Stimulated activated CD4-positive, alpha-beta T cell treated with anti-CD3 and anti-CD28 coated beads, TNF-alpha, amount 100 ng/mL, for 48 hours (primary cell): ENCODE measurements at places on chromosomes 1 and 21.
A peak's percentile ranks its signal among the peaks of the same experiment; 100 is the strongest.

DNA sequence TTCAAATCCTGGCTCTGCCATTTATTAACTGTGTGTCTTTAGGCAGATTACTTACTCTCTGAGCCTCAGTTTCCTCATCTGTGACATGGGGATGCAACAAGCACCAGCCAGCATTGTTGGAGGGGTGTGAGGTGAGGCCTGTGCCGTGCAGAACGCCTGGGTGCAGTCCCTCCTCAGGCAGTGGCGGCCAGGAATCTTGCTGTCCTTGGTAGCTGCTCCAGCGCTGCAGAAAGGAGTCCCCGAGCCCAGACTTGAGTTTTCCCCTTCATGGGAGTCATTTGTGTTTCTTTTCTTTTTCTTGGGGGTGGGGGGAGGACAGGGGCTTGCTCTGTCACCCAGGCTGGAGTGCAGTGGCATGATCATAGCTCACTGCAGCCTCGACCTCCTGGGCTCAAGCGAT is 46.6 kb downstream of the DISP3 start:
- no peak for DNase-seq

DNA sequence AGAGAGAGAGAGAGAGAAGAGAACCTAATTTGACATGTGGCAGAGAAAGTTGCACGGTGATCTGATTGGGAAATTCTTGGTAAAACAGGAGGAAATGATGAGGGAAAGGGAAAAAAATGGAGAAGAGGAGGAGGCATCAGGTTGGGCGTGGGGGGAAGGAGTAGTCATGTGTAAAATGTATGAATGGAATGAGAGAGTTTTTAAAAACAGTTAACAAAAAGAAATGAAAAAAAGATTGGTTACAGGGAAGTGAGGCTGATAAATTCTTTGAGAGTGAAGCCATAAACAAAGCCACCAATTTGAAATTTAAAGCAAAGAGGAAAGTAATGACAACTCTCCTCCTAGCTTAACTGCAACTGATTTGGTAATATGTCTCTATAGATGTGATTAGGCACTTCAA is 409.2 kb downstream of the USH2A start:
- DNase-seq: no peak

- DNase-seq: no peak
These were observed 63.5 kb upstream of the DIRAS3 start for GRCh38 chr1:68113966-68114365.

GRCh38 chr1:113252166-113252565 is 138.1 kb upstream of the MAGI3 start:
- no peak for DNase-seq

- DNase-seq: no peak
These were observed at the start of gene S100A1 for GRCh38 chr1:153627715-153628626. Gene S100A1 (plus strand): TSS chr1:153628434. CDS start chr1:153630522, 2,088 bp downstream.

GRCh38 chr1:17067069-17067426 is 13.2 kb upstream of the SDHB start:
- no peak for DNase-seq

DNA sequence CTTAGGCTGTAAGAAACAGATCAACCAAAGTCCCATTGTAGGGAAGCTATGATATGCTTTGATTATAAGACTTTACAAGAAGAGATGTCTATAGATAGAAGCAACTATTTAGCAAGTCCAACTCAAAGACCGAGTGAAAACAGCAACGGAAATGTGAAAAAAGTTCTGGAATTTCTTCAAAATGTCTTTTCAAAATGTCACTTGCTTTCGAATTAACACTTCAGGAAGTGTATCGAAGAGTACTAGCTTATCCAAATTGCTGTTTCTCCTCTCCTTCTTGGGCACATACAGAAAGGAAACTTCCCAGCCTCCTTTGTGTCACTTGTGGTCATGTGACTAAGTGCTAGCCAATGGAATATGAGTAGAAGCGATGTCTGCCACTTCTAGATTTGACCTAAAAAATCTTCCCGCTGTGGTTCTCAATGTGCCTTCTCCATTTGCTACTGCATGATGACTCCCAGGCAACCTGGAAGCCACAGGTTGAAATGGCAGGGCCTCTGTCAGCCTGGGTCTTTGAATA is 89.9 kb downstream of the TSEN15 start:
- no peak for DNase-seq

GRCh38 chr1:11719313-11720032 is 16.5 kb upstream of the AGTRAP start:
- peak; percentile 63 for DNase-seq

- DNase-seq: no peak
These were observed 766 bp downstream of the AGO4 start for GRCh38 chr1:35808450-35809113.

GRCh38 chr1:6313393-6314200 is 52.7 kb upstream of the GPR153 start:
- no peak for DNase-seq

DNA sequence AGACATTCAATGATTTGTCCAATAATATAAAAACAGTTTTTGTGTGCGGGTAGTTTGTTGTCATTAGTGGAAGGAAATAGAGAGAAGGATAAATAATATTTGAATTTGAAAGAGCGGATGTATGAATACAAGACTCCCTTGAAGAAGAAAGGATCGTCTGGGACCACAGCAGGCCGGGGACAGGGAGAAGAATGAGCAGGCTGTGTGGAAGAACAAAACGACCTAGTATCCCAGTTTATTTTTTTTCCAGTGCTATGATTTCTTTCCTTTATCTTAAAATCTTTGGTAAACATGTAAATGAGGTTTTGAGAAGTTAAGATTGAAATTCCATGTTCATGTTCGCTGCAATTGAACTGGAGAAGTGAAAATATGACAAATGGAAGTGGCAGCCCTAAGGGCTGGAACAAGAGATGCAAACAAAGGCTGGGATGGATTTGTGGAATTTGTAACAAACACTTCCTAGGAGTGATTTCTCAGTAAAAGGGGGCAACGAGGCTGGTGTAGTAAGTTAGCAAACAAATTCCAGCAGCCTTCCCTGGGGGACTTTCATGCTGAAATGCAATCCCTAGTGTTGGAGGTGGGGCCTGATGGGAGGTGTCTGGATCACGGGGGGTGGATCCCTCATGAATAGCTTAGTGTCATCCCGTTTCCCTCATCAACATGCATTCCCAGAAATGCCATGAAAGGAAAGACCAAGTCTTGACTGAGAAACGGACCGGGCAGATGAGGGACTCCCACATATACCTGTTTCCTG is 10.2 kb upstream of the IFI16 start:
- DNase-seq: no peak

DNA sequence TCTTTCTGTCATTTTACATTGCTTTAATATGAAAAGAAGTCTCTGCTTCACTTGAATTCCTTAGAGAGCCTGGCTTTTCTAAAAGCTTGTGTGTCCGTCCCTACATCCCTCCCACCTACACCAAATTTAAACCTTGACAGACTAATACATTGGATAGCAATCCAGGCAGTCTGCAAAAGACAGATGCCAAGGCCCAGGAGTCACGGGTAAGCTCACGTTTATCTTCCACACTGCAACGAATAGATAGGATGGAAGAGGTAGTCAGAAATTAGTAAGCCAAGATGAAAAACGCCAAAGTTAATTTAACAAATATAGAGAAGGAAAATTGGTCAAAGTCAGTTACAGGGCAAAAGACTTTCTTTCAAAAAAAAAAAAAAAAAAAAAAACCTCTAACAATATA is 338.1 kb downstream of the SMYD3 start:
- no peak for DNase-seq

GRCh38 chr1:19163261-19163660 is 46.8 kb downstream of the UBR4 start:
- DNase-seq: no peak

- DNase-seq: no peak
These were observed 133.6 kb upstream of the POGK start for GRCh38 chr1:166705376-166706289.

GRCh38 chr1:40184193-40184592 is 23.0 kb downstream of the RLF start:
- no peak for DNase-seq

DNA sequence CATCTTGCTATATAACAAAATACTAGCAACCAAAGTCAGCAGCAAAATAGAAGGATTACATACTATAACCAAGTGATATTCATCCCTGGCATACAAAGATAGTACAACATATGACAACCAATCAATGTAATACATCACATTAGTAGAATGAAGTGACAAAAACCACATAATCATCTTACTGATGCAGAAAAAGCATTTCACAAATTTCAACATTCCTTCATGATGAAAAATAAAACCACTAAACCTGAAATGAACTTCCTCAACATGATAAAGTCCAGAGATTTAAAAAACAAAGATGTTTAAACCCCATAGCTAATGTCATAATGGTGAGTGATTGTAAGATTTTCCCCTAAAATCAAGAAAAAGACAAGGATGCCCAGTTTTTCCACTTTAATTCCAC is 18.6 kb downstream of the RO60 start:
- DNase-seq: no peak

- DNase-seq: no peak
These were observed 116.5 kb upstream of the SLC45A1 start for GRCh38 chr1:8201331-8201861.

DNA sequence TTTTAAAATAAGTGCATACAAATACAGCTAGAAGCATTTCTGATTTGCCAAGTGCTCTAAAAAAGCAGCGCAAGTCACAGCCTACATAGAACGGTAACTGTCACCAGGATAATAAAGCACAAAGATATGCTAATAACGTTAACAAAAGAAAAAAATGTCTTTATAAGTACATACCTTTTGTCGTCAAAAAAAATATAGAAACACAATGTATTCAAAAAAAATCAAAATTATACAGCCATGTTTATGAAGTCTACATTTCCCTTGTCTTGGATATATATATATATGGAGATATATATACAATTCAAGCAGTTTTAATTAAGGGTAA is 3.2 kb downstream of the IRF2BP2 start:
- no peak for DNase-seq

DNA sequence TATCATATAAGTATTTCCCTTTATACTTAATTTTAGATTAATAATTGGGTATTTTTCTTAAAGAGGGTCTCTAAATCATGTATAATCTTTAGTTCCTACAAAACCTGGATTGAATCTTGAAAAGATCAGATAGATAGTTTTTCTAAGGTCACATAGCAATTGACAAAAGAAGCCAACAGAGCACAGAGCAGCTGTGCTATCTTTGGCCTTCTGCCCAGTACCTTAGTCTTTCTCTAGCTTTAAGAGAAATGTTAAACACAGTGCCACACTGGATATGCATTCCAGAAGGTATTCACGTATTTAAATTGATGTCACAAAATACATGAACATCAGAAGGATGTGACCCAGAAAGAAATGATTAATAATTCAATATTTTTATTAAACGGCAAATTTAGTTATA is 86.8 kb downstream of the C21orf91 start:
- no peak for DNase-seq

DNA sequence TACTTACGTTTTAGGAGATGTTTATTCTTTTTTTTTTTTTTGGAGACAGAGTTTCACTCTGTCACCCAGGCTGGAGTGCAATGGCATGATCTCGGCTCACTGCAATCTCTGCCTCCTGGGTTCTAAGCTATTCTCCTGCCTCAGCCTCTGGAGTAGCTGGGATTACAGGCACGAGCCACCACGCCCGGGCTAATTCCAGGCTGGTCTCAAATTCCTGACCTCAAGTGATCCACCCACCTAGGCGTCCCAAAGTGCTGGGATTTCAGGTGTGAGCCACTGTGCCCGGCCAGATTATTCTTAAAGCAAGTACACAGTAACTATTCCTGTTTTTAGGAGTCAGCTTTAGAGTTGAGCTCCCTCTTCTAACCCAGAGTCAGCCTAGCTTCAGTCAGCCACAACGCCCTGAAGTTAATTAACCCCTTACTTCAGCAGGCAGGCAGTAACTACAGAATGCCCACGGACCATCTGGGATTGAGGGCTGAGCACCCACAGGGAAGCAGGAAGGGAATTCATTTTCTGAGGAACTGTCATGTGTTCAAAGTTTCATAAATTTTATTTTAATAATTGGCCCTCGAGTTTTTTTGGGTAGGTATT is 5.3 kb upstream of the ID3 start:
- DNase-seq: no peak

- DNase-seq: no peak
These were observed 82.8 kb downstream of the WDR4 start for GRCh38 chr21:42796327-42797062.

DNA sequence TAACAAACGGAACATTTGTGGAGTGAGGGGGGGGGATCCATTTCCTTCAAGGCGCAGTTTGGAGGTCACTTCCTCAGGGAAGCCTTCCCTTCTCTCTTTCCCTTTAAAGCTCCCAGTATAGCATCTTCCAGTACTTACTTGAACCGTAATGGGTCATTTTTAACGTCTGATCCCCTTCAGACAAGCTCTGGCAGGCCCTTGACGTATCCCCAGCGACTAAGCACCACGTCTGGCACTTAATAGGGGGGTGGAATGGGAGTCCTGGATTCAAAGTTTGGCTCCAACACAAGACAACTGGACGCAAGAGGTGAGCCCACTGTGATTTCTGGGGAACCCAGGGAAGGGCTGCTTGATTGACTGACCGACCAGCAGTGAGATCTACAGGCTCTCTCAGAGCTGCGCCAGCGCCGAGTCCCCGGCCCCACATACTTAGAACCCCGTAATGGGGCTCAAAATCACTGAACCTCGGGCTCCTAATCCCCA is 441 bp downstream of the YARS1 start:
- no peak for DNase-seq

DNA sequence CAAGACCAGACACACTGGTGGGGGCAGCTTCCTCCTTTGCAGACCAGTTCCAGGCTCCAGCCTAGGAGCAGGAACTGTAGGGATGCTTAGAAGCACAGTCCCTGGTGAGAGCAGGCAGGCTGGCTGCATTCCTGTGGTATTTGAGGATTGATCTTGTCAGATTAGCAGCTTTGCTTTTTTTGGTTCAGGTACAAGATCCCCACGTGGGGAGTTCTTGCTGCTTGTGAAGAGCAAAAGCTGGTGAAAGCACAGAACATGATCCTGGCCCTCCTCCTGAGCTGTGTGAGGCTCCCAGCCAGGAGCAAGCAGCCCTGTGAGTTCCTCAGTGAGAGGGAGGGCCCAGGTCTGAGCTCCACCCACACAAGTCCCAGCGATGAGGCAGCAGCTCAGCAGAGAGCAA is 75.3 kb upstream of the ARTN start:
- DNase-seq: no peak

DNA sequence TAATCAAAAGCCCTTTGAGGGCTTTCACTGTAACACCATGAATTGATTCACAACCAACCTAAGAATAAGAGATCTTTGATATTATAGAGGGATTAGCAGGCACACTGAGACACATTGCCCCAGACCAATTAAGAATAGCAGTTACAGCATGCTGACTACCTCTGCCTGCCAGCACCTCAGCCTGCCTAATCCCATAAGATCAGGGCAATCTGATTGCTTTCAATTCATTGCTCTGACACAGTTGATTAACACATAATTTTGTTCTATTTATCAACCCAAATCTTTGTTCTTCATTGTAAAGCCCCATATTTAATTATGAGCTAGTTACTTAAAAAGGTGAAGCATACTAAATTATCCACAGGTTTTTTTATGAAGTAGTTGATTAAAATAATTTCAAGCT is 548.8 kb upstream of the ZP4 start:
- no peak for DNase-seq

- no peak for DNase-seq
These were observed 107.3 kb upstream of the RUNX3 start for GRCh38 chr1:25037174-25038074.
